ENCODE measurements at places on chromosomes 16 and 17. TPM values are rescaled to one million over a fixed set of nuclear protein-coding genes. Genes with fewer than 3 reads are reported as not detected.

Gene RDM1
- not detected for polyA plus RNA-seq

Gene DPEP2
- 59.4 TPM for polyA plus RNA-seq

Gene TLCD3B
- polyA plus RNA-seq, result not detected

Gene PRSS8
- not detected for polyA plus RNA-seq

Gene TBC1D3D
- polyA plus RNA-seq, result not detected

Gene RTN4RL1
- not detected for polyA plus RNA-seq

Gene LPO
- polyA plus RNA-seq, result 0.22 TPM

Gene MMP25
- polyA plus RNA-seq, result 0.19 TPM

Gene ZKSCAN2
- polyA plus RNA-seq, result 0.86 TPM

Gene TAOK2
- polyA plus RNA-seq, result 2.1 TPM

Gene KRTAP2-3
- not detected for polyA plus RNA-seq

Gene ATP2C2
- not detected for polyA plus RNA-seq

DNA sequence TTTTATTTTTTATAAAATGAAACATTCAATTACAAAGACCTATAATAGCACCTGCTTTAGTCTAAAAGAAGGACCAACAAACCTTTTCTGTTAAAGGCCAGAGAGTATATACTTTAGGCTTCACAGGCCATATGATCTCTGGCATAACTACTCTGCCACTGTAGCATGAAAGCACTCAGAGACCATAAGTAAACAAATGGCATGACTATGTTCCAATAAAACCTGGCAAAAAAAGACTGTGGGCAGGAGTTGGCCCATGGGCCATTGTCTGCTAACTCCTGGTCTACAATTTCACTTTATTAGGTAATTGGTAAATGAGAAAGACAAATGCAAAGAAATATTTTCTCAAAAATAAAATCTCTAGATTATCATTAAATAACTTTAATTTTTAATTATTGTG, 14.9 kb downstream of the CEP112 start:
- DNase-seq, result no peak

DNA sequence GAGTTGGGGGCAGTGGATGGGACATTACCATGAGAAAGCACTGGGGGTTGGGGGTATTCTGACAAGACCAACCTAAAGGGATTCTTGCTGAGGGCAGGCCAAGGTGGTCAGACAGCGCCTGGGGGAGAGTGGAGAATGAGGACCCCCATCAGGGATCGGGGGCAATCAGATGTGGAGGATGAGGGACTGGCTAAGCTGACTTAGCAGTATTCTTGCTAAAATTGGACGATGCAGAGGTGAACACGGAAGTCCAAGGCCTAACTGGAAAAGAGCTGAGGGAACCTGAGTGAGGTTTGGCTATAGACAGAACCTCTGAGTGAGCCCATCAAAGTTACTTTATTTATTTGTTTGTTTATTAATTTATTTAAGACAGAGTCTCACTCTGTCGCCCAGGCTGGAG, 9.2 kb downstream of the QPRT start:
- DNase-seq, result no peak

GRCh38 chr16:78506367-78507193, 407.1 kb downstream of the WWOX start:
- no peak for DNase-seq

DNA sequence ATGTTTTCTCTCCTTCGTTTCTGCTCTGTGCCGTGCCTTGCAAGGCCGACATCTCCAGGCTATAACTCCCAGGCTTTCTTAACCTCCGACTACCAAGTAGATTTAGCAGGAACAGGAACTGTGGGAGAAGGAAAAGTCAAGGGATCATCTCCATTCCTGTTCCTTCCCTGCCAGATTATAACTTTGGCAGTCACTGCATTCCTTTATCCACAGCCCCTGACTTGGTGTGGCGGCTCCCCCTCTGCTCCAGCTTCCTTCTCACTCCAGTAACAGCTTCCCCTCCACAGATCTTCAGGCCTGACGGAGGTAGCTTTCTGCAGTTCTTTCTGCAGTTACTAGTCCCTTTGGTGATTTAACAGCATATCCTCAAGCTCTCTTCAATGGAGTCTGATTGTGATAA, 234.6 kb upstream of the MON1B start:
- DNase-seq, result no peak

DNA sequence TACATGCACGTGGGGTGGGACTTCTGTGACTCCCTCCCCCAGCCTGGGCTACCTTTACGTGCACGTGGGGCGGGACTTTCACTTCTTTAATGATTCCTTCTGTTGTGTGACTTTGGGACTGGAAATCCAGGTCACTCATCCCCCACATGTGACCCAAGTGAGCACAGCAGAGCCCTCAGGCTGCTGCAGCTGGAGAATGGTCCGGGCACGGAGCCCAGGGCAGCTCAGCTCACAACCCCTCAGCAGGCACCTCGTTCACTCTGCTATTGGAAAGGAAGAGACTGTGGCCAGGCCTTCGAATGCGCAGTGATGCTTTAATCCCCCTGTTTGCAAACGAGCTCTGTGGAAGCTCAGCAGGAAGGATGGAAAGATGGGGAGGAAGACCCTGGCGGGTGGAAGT, 14.7 kb downstream of the DBNDD1 start:
- DNase-seq, result no peak

DNA sequence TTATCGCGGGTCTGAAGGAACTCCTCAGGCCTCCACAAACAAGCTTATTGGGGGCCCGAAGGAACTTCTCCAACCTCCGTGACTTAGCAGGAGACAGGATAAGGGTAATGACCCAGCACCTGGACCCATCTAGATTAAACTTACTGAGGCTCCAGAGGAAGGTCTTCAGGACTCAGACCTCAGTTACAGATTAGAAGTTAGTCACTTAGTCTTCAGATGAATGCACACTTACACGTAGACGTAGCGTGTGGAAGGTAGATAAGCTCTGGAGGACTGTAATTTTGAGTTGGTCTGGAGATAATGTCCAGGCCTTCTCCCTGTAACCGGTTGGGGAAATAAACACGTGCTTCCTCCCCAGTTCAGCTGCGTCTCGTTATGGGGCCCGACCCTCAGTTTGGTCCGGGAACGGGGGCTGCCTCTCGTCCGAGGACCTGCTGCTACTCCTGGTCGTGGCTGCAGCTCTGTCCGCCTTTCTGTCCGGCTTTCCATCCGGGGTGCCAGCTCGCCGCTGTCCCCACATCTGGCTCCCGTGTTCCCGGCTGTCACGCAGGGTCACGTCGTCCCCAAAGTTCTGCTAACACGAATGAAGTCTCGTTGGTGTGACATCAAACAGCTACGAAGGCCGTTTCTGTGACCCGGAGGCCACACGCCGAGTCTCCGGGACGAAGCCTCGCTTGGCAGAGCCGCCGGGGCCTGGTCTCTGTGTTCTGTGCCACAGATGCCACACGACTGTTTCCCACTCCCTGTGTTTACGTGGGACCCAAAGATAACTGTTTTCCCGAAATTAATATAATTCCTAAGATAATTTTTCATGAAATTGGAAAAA, 11.8 kb upstream of the SECTM1 start:
- DNase-seq, result no peak

DNA sequence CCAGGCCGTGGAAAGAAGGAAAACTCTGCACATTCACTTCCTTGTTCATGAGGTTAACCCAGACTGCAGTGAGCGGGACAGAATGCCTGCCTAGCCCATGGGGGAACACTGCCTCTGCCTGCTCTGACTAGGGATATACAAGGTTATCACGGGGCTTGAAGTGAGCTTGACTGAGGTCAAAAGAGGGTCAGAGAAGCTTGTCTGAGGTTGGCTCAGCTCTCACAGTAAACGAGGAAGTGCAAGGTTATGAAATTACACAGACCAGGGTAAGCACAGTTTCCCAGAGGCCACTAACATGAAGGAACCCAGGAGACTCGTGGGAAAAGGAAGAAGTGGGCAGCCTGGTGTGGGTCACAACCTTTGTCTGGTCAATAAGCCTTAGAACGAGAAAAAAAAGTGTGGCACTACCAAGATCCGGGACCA, 28.7 kb downstream of the HIC1 start:
- DNase-seq, result no peak

DNA sequence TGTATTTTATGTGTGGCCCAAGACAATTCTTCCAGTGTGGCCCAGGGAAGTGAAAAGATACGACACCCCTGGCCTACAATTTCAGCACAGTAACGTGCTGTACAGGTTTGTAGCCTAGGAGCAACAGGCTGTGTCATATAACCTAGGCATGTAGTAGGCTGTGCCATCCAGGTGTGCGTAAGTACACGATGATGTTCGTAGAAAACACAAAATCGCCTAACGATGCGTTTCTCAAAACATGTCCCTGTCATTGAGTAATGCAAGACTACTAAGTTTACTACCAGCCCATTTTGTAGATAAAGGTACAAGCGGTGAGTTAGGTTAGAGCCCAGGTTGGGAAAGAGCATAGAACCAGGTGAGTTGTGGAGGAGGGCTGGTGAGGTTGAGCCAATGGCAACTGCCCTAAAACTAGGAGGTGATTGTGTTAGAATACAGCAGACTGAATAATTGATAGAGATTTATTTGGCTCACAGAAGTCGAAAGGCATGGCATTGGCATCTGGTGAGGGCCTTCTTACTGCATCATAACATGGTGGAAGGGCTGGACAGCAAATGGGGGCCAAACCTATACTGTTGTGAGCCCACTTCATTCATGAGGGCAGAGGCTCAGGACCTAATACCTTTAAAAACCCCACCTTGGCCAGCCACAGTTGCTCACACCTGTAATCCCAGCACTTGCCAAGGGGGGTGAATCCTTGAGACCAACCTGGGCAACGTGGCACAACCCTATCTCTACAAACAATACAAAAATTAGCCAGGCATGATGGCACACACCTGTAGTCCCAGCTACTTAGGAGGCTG, 4.2 kb downstream of the EIF1 start:
- DNase-seq, result peak; percentile 23

DNA sequence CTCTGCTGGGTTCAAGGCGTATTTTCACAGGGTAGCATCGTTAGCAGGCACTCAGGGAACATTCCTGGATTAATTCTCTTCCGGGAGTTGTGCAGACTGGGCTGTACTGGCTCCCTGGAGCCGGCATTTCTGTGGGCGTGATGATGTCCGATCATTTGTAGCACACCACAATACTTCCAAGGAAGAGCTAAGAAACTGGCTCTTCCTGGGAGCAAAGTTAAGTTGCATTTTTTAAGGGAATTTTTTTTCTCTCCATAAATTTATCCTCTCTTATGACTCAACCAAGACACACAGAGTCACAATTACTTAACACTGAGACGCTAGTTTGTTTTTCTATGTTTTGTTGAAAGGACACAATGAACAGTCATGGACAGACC, 211.6 kb upstream of the FOXF1 start:
- no peak for DNase-seq

- DNase-seq, result no peak
These were observed 214.6 kb downstream of the SNX29 start for GRCh38 chr16:12191102-12191501.

DNA sequence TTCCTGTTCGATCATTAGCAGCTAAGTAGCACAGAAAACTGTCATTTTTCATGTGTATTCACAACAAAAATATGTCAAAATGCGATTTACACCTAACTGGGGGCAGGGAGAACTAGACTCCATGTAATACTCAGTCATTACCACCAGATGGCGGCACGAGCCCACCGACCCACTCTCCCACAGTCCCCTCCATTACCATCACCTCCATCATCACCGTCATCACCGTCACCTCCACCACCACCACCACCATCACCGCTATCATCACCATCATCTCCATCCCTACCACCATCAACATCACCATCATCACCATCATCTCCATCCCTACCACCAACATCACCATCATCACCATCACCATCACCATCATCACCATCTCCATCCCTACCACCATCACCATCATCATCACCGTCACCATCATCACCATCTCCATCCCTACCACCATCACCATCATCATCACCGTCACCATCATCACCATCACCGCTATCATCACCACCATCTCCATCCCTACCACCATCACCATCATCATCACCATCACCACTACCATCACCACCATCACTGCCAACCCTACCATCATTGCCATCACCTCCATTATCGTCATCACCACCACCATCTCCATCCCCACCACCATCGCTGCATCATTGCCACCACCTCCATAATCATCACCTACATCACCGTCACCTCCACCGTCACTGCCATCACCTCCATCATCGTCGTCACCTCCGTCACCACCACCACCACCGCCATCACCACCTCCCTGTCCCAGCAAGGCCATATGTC, 14.4 kb downstream of the NDUFAF8 start:
- peak; percentile 68 for DNase-seq

DNA sequence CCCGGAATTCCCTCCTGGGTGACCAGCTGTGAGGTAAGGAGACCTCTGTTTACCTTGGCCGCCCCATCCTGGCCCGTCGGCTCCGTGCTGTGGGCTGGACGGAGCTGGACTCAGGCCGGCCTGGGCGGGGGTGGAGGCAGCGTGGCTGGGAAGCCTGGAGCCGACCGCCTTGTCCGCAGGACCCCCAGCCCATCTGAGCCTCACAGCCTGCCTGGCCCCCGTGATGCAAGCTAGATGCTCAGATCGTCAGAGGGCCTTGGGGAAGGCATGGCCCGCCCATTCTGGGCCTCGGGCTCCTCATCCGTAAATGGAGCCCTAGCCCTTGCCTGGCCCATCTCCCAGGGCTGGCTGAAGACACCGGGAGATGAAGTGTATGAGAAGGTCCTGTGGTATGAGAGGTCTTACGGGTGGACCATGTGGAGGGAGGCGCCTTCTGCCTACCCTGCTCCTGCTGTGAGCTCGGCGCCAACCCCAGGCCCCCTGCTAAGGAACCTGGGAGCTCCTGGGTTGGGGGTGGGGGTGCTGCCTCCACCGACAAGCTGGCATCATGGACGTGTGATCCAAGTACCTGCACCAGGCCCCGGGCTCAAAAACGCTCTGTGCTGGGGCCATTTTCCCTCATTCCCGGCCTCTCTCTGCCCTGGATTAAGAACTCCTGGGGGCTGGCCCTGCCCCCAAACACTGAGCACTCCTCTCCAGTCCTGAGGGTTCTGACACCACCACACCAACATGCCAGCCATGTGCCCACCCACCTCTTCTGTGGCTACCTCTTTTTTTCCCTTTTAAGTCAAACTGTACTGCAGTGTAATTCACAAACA, 5.4 kb upstream of the P2RX1 start:
- DNase-seq, result no peak

GRCh38 chr16:47198180-47198575, 54.4 kb upstream of the NETO2 start:
- no peak for DNase-seq

DNA sequence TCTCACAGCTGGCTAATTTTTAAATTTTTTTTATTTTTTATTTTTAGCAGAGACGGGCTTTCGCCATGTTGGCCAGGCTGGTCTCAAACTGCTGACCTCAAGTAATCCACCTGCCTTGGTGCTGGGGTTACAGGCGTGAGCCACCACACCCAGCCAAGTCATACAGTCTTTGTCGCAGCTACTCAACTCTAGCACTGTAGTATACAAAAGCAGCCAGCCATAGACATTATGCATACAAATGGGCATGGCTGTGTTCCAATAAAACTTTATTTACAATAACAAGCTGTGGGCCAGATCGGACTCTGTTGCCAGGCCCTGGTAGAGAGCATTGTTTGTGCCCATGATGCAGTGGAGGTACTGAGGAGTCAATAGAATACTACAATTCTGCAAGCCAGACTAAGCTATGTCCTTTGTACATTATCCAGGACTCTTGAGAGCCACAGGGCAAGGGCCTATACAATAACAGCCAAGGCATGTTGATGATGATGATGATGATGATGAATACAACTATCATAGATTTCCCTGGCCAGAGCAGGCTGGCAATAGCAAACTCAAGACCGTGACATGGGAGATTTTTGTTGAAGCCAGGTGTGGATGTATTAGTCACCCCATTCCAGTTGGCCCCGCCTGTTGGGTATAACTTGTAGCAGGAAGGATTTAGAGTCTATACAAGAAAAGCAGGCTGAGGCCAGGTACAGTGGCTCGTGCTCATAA, 101.8 kb downstream of the MYH11 start:
- DNase-seq, result no peak
